ENCODE measurements at places on chromosomes 12 and 14.
A peak's percentile ranks its signal among the peaks of the same experiment; 100 is the strongest.

DNA sequence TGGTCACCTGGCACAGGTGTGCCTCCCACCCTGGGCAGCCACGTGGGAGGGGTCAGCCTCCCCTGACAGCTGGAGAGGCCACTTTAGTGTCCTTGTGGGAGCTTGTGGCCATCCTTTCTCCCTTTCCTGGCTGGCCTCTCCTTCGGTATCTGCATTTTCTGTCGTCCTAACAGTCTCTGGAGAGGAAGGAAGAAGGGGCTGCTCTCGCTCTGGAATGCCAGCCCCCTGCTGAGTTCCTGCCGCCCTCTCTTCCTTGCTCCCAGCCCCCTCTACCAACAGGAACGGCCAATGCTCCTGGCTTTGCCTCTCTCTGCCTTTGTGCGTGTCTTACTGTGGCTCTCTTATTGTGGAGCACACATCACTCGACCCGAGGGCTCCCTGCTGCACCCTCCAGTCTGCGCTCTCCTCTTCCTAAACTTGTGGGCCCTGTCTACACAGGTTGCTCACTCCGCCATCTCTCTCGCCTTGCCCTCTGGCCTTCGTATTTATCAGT lies 70.8 kb downstream of the FBXL14 start:
- DNase-seq = no peak

DNA sequence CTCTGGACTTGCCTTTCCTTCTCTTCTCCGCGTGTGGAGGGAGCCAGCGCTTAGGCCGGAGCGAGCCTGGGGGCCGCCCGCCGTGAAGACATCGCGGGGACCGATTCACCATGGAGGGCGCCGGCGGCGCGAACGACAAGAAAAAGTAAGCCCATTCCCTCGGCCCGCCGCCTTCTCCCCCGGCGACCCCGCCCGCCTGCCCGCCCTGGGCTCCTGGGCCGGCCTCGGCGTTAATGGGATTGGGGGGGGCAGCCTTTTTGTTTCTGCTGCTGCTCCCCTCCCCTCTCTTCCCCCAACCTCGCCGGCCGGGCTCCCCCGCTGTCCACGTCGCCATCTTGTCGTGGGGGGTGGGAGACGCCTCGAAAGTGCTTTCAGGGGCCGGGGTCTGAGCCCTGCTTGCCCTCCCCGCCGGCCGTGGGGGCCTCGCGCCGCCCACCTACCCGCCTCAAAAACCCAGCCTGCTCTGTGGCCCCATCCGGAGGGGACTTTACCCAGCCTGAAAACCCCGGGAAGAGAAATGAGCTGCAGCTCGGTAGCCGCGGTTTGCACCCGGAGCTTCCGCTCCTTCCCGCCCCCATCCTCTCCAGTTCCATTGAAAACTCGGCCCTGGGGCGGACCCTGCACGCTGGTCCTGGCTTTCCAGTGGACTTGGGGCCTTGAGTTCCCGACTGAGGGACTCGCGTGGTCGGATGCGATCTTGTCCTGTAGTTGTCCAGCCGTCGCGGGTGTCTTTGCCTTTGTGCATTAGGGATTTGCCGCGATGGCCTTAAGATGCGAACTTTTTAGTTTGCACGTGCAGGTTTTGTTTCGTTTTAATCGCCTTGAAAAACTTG lies 598 bp downstream of the HIF1A start:
- peak; percentile 51 for DNase-seq

DNA sequence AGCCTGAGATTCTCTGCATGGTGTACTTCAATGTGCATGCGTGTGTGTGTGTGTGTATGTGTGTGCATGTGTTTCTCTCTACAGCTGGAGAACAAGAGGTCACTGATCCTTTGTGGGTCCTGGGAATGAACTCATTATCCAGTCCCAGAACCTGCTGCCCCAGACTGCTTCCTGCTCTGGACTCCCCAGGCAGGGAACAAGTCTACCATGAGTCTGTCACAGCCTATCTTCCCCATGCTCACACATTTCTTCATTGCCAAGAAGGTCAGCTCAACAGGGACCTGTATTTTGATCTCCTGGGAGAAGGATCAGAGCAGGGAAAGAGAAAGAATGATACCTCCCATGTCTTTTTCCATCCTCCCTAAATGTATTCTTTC lies 2.9 kb upstream of the AGAP2 start:
- DNase-seq = no peak

- DNase-seq = no peak
Measured at GRCh38 chr12:9406564-9407424, 198.6 kb upstream of the PZP start.

DNA sequence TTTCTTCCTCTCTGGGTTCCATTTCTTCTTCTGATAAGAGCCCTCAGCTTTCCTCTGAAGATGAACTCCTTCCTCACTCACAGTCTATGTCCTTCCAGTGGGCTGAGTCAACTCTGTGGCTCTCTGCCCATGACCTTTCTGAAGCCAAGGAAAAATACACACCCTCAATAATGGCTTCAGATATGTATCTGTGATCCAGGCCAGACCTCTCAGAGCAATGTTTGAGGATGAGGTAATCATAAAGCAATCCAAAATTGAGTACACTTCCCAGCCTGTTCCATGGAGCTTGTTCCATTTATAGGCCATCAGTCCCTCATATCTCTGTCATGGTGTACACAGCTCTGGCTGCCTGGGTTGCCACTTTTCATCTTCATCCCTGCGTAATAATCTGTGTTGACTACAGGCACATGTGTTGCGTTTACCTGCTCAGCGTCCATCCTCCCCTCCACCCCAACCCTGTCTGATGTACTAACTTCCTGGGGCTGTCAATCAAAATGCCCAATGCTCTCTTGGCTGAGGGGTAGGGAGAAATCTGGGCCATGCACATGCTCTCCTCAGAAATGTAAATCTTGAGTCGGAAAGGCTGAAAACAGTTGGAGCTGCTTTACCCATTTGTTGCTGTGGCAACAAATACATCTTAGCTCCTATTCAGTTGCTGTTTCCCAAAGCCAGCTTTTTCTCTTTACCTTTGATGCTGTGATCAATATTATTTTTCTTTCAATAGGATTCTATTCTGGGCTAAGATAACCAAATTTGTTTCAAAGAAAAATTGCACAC lies 377.8 kb upstream of the TMEM132C start:
- no peak for DNase-seq

DNA sequence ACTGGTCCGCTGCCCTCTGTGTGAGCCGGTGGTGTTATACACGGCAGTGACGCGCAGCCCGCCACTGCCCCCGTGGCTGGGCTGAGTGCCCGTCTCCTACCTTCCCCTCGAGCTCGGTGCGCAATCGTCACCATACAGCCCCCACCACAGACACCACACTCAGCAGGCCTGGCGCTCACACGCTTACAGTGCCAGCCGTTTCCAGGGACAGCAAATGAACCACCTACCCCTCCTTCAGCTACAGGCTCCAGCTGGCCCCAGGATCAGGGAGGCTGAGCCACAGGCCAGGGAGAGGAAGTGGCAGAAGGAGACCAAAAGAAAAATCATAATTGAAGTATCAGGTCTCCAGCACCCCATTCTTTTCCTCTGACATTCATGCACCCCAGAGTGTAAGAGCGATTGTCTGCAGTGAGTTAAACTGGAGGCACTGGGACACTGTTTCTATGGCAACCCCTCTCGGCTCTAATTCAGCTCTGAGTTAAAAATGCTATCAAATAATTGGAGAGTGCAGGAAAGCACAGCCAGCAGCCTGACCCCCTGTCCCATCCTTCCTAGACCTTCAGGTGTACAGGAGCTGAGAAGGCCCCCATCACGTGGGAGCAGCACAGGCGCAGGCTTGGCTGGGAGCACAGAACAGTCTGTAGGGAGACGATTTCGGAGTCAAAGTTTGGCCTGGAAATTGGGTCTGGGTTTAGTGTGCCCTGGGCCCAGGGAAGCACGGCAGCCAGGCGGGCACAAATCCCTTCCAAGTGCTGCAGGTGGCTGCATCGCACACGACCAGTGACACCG lies 18.0 kb downstream of the LRTM2 start:
- DNase-seq = no peak

GRCh38 chr12:32061033-32061432 lies 45.6 kb upstream of the BICD1 start:
- no peak for DNase-seq

- DNase-seq = no peak
Measured at GRCh38 chr14:92646952-92647796, 101.3 kb downstream of the LGMN start.

GRCh38 chr12:53006810-53007309 lies 604 bp downstream of the EIF4B start:
- no peak for DNase-seq

GRCh38 chr12:42482041-42482747 lies 107.4 kb downstream of the PRICKLE1 start:
- DNase-seq = no peak

GRCh38 chr12:107254258-107254856 lies 161.0 kb upstream of the CRY1 start:
- DNase-seq = no peak
